ENCODE measurements at places on chromosomes 2 and 18.

DNA sequence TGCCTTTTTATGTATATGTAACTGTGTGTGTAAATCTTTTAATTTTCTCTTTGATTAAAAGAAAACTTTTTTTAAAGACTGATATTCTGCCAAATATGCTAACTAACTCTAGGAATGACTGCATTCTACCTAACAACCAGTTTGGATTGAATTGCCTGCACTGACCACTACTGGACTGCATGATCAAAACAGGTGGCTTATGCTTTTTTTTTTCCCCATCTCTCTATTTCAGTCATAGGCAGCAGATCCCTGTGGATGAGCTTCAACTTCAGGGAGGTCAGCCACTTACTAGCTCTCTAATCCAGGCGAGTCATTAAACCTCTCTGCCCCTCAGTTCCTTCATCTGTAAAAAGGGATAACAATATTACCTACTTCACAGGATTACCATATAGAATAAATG lies 138.6 kb upstream of the SERTAD2 start:
- no peak for DNase-seq

- DNase-seq, result peak; percentile 58
Measured at GRCh38 chr2:227862227-227862740, 9.1 kb upstream of the DAW1 start.

DNA sequence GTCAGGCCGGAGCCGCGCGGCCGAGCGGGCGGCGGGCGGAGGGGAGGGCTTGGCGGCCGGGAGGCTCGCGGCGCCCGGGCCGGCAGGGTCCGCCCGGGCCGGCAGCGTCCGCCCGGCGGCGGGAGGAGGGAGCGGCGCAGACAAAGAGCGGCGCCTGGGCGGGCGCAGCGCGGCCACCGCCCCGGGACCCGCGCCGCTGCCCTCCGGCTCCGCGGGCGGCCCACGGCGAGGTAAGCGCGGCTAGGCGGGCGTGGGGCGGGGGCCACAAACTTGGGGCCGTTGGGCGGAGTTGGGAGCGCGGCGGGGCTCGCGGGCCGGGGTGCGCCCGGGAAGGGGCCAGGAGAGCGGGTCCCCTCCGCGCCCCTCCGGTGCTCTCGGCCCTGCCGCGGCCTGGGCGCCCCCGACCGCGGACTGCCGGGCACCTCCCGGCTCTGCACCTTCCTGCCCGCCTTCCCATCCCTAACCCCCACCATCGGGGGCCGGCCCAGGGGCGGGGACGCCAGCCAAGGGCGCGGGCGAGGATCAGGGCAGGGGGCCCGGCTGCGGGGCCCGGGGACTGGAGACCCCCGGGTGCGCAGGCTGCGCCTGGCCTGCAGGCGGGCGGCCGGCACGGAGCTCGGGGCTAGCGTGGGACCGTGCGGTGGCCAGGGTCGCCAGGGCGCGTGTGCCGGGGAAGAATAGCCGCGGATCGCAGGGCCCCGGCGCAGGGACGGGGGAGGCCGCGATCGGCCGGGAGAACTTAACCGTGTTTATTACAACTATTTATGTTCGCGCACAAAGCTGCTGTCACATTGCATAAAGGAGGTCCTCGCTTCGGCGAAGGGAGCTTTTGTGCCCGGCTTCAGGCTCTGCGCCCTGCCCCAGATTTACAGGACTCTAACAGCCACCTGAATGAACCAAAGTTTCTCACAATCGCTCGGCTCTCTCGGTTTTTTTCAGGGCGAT lies at the start of gene NCK2:
NCK2 (plus strand) TSS at position 4 of the 945 bp plus-strand sequence. CDS start 110,152 bp downstream, outside the sequence.
- DNase-seq, result peak; percentile 62

GRCh38 chr2:112137516-112138158 lies 548 bp upstream of the FBLN7 start:
- DNase-seq, result peak; percentile 76

DNA sequence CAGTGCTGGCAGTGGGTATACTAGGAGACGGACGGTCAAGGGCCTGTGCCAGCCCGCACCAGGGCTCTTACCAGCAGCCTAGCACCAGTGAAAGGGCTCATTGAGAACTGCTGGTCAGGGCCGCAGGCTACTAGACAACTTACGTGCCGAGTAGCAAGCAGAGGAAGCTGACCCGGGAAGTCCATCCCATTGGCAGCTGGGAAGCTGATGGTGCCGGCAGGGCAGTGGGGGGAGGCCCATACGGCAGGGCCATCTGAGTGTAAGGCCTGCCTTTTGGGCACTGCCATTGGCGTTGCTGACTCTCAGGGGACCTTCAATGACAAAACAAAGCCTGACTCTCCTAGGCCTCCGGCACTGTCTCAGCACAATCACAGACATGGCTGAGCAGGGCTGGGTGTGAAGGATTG lies 20.6 kb downstream of the EFR3B start:
- DNase-seq, result no peak

DNA sequence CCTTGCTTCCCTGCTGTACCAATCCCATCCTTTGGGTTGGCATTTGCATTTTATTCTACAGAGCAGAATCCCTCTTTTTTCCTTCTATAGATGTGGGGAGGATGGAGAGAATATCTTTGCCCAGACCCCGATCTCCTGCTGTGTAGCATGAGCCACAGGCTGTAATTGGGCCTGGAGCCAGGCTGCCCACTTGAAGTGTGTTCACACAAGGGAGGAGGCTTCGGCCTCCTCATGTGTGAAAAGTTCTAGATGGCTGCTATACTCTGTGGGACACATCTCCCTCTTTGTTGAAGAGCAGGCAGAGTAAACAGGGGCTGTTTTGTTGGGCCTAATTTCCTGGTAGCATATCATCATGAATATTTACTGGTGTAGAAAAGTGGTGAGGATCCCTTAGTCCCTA lies 126.3 kb downstream of the XRCC5 start:
- DNase-seq, result no peak

- DNase-seq, result peak; percentile 79
Measured at GRCh38 chr2:198314559-198315153, 510.3 kb downstream of the PLCL1 start.

DNA sequence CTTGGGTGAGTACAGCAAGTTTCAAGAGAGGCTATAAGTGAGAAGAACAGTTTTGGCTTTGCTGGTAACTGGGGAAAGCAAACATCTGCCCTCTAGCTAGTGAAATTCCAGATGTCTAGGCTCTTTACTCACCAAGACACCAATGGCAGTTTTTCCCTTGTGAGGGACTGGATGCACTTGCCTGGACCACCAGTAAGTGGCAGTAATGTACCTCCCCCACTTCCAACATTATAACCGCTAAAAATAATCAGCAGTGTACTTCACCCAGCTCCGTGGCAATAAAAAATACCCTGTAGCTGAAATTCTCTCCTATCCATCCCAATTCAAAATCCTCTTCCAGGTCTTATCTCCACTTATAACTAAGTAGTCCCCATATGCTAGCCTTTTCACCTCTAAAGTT lies 383.9 kb downstream of the ARHGAP15 start:
- DNase-seq, result peak; percentile 76

DNA sequence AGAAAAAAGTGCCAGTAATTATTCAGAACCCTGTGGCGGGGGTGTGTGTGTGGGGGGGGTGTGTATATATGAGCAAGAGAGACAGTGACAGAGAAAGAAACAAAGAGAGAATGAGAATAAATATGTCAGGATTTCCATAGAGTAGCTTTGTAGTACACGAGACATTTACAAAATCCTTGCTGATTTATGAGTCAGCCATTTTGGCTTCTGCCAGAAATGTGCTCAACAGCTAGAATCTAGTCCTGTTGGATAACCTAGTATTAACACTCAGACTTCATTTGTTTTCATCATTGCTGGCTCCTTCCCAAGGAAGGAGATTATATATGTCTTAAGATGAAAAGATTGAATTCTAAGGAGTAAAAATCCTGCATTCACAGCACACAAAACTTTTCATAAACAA lies 140.5 kb upstream of the HNRNPA3 start:
- DNase-seq, result peak; percentile 29

- peak; percentile 10 for DNase-seq
Measured at GRCh38 chr2:137115081-137115794, 349.9 kb downstream of the THSD7B start.

DNA sequence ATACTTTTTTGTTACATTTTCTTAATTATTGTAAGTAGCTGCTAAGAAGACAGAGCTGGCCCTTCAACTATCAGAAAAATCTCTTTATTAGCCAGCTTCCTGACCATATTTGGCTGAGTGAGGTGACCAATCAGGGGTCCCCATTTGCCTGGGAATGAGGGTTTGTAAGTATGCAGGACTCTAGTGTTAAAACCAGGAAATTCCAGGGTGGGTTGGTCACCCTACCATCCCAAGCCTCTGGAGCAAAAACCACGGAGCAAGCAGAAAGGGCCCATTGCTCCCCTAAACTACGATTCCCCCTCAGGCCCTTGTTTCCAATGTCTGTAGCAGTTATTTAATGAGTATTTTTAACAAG lies 165.6 kb upstream of the NCKAP5 start:
- peak; percentile 48 for DNase-seq

- no peak for DNase-seq
Measured at GRCh38 chr18:63159590-63159989, 160.0 kb downstream of the BCL2 start.

- no peak for DNase-seq
Measured at GRCh38 chr2:120236316-120236715, 13.1 kb upstream of the TMEM185B start.

- DNase-seq, result no peak
Measured at GRCh38 chr2:188345426-188345825, 53.8 kb downstream of the GULP1 start.

GRCh38 chr18:56309104-56309503 lies 329.3 kb downstream of the TXNL1 start:
- DNase-seq, result no peak

- DNase-seq, result peak; percentile 66
Measured at GRCh38 chr2:202096736-202097135, 23.7 kb downstream of the KIAA2012 start.

GRCh38 chr2:235445116-235445515 lies 48.7 kb upstream of the AGAP1 start:
- no peak for DNase-seq

- DNase-seq, result peak; percentile 59
Measured at GRCh38 chr18:22711192-22711685, 221.9 kb upstream of the RBBP8 start.

DNA sequence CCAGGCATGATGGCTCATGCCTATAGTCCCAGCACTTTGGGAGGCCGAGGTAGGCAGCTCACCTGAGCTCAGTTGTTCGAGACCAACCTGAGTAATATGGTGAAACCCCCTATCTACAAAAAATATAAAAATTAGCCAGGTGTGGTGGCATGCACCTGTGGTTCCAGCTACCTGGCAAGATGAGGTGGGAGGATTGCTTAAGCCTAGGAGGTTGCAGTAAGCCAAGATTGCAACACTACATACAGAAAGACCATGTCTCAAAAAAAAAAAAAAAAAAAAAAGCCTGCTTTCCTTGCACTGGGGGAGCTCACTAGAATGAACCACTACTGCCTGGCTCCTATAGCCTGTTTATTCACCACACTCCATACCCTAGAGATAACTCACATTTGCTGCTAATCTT lies 7.4 kb upstream of the MAT2A start:
- DNase-seq, result no peak

GRCh38 chr18:11529081-11529480 lies 80.3 kb upstream of the SLC35G4 start:
- DNase-seq, result peak; percentile 45

- no peak for DNase-seq
Measured at GRCh38 chr2:33121925-33122324, 175.2 kb downstream of the LTBP1 start.

GRCh38 chr2:1745171-1746023 lies 1.1 kb upstream of the PXDN start:
- no peak for DNase-seq

DNA sequence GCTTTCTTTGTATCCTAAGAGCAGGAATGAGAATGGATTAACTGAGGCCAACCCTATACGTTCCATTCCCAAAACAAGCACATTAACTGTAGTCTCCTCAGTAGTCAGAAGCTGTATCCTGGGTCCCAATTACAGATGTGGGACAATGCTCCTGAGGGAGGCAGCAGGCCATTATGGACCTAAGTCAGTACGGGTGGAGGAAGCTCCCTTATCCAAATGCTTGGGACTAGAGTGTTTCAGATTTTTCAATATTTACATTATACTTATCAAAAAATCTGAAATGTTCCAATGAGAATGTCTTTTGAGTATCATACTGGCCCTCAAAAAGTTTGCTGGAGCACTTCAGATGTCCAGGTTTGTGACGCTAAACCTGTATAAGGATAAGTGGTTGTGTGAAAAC lies 90.1 kb downstream of the PRELID3A start:
- no peak for DNase-seq

DNA sequence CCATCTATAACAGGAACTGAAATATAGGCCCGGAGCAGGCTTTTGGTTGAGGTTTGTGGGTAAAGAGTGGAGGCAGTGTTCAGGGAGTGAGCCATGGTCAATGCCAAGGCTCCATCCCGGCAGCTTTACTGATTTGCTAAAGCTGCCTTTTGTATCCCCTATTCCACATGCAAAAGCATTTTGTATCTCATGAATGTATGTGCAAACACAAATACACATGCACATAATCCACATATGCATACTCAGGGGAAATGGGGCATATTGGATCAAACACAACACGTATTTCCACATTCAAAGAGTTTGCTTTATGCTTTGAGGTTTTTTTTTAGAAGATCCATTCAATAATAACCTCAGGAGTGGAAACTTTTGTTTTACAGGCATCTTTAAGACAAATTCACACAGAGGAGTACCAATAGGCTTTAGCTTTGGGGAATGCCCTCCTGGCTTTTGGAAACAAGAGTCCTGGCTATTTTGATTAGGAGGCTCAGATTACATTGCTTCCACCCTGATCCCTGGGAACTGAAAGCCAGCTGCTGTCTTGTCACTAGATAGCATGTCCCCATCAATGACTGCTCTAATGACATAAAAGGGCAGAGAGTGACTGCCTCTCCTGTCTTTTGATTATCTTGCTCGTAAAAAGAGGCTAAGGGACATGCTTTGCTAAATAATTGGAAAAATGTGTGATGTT lies 263.2 kb downstream of the EN1 start:
- no peak for DNase-seq

DNA sequence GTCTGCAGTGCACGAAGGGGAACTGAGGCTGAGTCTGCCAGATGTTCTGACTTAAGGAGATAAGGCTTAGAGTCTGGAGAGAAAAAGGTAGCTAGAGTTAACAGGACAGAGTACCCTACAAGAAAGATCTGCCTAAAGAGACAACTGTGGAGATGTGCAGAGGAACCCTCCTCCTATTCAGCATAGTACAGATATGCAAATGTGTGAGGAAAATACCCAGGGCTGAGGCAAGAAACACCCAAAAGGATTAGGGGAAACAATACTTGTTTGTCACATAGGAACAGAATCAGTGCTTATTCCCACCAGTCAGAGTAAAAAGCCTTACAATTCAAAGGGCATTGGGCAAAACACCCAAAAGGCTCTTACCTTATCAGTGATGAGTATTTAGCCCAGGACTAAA lies 67.8 kb downstream of the SS18 start:
- DNase-seq, result no peak

GRCh38 chr2:199704358-199705238 lies 146.4 kb downstream of the FTCDNL1 start:
- peak; percentile 57 for DNase-seq

- no peak for DNase-seq
Measured at GRCh38 chr2:199760574-199760973, 90.4 kb downstream of the FTCDNL1 start.
